CD4-positive, alpha-beta memory T cell (primary cell): ENCODE measurements at places on chromosomes 16 and 17. TPM values are rescaled to one million over a fixed set of nuclear protein-coding genes. Genes with fewer than 3 reads are reported as not detected.

SHPK gene
- total RNA-seq: 11.6 TPM

RNF227 gene
- 6.7 TPM for total RNA-seq

CDK5R1 gene
- total RNA-seq: 21.2 TPM

SLC38A8 gene
- total RNA-seq: not detected

TMIGD1 gene
- not detected for total RNA-seq

RPGRIP1L gene
- total RNA-seq: 4.2 TPM

TMEM100 gene
- not detected for total RNA-seq

CDR2L gene
- total RNA-seq: 0.20 TPM
